ENCODE measurements at places on chromosomes 4 and X.

DNA sequence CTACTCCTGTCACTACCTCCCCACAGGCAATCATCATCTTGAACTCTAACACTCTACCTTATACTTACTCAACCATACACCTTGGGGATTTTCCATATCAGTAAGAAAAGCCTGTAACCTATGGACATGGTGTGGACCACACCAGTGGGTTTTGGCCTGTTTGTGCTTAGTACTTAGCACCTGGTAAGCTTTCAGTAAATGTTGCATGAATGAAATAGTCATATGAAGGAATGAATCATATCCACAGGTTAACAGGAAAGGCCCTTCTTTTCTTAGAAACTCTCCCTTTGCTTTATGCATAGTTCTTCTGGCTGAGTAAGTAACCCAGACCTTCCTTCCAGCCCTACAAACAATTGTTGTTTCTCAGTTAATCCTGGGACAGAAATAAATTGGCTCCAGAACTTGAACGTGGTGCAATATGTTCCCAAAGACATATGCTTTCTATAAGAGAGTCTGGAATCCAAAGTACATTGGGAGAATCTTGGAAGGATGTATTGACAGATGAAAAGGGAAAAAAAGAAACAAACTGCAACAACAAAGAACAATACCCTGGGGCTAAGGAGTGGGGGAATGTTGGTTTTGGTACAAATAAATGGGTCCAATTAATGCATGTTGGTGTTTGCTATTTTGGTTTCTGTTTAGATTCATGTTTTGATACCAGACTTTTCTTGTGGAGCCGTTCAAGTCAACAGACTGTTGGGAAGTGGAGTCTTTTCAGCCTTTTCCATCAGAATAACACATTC, 27.8 kb downstream of the RASL11B start:
- DNase-seq: no peak

DNA sequence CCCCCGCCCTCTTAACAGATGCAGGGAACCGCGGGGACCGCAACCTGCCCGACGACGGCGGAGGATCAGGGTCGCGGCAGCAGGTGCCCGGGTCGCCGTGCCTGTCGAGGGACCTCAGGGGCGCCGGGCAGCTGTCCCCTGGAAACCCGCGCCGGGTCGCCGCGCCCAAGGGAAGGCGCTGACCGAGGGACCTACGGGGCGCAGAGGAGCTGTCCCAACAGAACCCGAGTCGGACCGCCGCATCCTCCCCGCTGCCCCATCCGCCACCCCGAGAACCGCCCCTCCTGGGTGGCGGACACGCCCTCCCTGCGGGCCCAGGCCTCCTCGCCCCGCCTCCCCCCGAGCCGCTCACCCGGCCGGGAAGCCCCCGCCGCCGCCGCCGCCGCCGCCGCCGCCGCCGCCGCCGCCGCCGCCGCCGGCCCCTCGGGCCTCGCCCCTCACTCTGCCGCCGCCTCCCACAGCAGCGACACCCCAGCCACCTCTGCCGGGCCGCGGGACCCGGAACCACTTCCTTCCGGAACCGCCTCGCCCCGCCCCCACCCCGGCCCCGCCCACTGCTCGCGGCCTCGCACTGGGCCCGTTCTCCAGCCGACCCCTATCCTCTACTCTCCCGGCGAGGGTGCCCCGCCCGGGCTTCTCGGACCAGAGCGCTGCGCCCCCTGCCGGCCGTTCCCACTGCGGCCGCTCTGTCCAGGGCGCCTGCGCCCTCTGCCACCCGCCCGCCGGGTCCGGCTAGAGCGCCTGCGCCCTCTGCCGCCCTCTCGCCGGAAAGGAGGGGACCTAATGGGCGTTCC, at the start of gene BCLAF3:
BCLAF3 (minus strand) TSS at position 506 of the 794 bp plus-strand sequence. CDS start 20,797 bp downstream, outside the sequence.
- DNase-seq: peak; percentile 90

- no peak for DNase-seq
Measured at GRCh38 chr4:114497116-114497515, 101.5 kb upstream of the UGT8 start.

GRCh38 chrX:10990976-10991375, 120.2 kb upstream of the HCCS start:
- DNase-seq: no peak

DNA sequence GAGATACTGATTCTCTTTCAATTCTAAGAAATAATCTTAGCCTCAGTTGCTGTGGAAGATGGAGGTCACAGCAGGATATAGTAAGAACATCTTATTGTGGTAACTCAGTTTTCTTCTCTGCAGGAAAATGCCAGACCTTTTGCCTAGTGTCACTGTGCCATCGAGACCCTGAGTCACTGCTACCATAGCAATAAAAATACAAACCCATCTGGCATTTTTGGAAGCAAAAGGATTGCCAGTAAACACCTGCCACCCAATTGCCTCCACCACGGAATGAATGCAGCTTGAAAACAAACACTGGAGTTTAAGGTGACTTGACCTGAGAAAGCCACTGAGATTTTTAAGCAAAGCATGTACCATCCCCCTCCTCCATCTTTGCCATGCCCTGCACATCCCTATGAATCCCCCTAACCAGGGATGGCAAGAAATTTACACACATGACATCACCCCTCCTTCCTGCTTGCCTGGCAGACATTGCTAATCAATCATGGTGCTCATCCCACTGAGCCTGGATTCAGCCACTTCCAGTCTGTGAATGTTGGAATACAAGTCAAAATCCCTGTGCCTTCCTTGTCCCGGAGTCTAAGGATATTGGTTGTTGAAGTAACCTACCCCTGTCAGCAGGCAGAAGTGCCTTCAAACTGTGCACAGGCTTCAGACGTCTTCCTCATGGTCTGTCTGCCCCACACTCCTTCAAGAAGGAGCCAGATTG, 59.6 kb upstream of the MAMLD1 start:
- DNase-seq: no peak

DNA sequence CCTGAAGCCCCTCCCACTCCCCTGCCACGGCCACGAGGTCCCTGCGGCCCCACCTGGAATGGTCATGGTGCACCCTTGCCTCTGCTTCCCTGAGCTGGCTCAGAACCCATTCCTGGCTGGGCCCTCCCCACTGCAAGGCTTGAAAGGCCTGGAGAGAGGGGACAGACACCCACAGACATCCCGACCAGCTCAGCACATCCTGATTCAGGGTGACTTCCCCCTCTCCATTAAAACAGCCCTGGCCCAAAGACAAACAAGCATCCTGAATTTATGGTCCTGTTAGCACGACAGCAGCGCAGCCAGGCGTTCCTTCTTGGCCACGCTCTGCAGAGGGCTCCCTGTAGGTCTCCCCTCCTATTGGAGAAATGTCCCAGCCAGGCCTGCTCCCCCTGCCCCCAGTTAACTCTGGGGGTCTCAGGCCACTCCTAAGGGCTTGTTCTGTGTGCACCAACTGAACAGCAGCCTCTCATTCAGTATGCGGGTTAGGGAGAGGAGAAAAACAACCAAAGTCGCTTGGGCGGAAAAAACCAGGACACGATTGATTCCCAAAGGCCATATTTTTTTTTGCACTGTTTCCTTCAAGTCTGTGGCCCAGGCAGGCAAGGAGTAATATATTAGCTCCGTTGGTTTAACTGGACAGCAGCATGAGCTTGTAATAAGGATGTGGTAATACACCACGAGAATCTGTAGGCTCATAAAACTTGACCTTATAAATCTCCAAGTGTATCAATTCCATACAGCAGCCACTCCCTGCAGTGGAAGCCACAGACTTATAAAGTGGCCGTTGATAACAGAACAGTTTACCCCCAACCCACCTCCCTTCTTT, 106.7 kb upstream of the MSX1 start:
- no peak for DNase-seq

- no peak for DNase-seq
Measured at GRCh38 chr4:172865103-172865502, 303.5 kb upstream of the GALNT7 start.

GRCh38 chrX:130702867-130703707, 199.9 kb downstream of the ENOX2 start:
- DNase-seq: no peak

DNA sequence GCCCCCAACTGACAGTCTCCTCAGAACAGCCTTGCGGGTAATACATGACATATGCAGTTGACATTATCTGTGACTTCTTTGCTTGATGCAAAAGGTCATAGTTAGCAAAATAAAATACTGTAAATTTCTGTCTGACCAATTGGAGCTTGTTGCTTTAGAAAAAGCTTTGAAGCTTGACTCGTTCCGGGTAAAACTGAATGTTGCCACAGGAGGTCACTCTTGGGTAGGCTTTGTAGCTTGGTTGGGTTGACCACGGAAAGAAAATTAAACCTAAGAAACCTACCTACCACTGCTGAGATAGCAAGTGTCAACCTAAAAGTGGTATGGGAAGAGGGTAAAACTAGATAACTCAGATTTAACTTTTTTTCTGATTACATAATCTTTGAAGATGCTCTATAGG, 23.2 kb downstream of the PRPS2 start:
- no peak for DNase-seq

GRCh38 chr4:81921751-81922159, 450.0 kb upstream of the RASGEF1B start:
- DNase-seq: peak; percentile 29

DNA sequence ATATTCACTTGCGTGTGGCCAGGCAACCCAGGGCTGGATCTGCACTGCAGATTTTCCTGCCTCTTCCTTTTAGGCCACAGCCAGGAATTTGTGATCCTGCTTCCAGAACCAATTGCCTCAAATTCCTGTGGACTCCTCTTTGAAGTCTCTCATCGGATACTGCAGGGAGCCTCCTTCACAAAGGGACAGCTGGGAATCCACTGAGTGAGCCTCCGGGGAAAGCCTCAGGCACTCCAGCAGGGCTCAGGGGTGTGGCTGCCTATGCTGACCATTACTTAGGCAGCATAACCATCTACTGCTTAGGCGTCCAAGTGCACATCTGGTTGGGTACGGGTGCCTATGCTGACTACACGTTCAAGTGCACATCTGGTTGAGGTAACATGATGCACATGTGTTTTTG, 321.5 kb downstream of the NLGN4X start:
- no peak for DNase-seq

DNA sequence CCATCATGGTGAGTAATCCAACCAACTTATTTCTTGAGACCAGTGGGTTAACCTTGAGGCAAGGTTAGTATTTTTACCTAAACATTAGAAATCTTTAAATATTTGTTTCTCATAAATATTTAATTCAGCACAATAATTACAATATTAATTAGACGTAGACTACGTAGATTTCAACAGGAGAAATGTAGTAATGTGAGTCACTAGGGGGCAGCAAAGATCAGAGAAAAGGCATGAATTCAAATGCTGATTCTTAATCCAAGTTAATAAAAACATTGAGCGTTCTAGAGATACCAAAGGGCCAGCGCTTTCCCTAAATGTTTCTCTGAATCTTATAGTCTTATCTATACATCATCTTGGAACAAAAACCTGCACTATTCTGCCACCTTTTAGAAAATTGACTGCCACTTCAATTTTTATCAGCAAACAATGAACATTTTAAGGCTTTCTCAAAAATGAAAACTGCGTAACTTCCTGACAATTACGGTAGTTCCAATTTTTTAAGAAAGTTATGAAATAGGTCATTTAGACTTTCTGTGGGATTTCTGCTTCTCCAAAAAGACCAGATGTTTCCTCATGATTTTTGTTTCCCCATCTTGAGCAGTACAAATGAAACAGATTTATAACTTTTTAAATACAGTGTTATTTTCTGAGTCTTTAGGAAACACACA, 180.7 kb downstream of the GASK1B start:
- DNase-seq: peak; percentile 67

- no peak for DNase-seq
Measured at GRCh38 chr4:109818268-109818667, 2.7 kb downstream of the GAR1 start.

- peak; percentile 4 for DNase-seq
Measured at GRCh38 chrX:95318882-95319281, 1365.8 kb upstream of the DIAPH2 start.

DNA sequence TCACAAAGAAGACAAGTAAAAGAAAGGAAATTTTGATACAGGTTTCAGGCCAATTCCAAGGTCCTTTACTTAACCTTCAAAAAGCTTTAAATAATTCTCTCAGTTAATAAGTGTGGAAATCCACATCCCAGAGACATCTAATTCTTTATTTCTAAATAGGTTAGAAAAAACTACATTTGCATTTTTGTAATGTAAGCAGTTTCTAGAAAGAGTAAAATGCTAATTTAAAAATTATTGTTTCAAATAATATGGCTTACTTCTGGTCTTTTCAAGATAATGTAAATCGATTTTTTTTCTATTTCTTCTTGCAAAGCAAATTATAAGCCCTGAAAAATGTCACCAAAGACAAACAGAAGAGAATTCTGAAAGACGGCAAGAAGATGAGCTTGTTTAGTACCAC, 180.4 kb upstream of the HHIP start:
- no peak for DNase-seq

DNA sequence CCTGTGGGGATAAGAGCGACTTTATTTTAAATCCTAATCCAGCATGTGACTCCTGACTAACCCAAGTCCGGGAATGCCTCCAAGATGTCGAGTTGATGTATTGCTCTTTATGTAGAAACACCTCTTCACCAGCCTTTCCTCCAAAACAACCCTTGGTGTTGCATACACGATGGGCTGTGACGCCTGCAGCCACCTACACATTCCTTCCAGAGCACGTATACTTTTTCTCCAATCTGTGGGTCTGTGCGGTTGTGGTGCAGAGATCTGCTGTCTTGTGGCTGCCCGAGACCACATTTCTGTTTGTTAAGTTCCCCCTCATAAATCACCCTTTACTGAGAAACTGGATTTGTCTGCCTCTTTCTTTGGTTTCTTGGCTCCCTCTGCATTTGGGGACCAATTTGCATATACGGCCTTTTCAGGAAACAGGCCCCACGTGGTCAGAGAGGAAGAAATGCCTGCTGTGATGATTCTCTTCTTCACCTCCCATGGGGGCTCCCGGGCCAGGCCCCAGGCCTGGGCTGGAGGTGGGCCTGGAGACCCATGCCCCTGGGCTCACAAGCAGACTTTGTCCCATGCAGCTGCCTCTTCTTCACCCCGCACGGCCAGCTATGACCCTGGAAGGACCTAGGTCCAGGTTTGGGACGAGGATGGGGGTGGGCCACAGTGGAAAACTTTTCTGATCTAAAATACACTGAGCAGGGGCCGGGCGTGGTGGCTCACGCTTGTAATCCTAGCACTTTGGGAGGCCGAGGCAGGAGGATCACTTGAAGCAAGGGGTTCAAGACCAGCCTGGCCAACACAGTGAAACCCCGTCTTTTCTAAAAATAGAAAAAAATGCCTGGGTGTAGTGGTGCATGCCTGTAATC, 21.4 kb upstream of the AFAP1 start:
- no peak for DNase-seq

GRCh38 chr4:86233090-86233489, 126.8 kb downstream of the MAPK10 start:
- DNase-seq: no peak

GRCh38 chr4:160319221-160319867, 1216.5 kb downstream of the RAPGEF2 start:
- no peak for DNase-seq

GRCh38 chrX:21168401-21169160, 205.6 kb upstream of the CNKSR2 start:
- DNase-seq: no peak

Measured in NCI-H146 (cell line).